ENCODE measurements at places on chromosomes 6 and 20. TPM values are rescaled to one million over a fixed set of nuclear protein-coding genes. Genes with fewer than 3 reads are reported as not detected.

The EYA2 gene
- total RNA-seq: 0.40 TPM

The TGM6 gene
- total RNA-seq: not detected

The ELOVL4 gene
- not detected for total RNA-seq

The HTR1E gene
- not detected for total RNA-seq

The NR2E1 gene
- total RNA-seq: not detected

The PCSK2 gene
- total RNA-seq: 0.80 TPM
